ENCODE measurements at places on chromosomes 16 and 17.

GRCh38 chr16:54066451-54067105 lies 220.0 kb downstream of the IRX3 start:
- DNase-seq = no peak
- H3K4me1 ChIP-seq = no peaks in the 10 kb centered on the region
- H3K27ac ChIP-seq = no peak overlapping the region
- no peak overlapping the region for H3K4me3 ChIP-seq

GRCh38 chr17:2453866-2454265 lies 53.0 kb upstream of the MNT start:
- H3K27me3 ChIP-seq = no peaks in the 10 kb centered on the region
- no peaks in the 10 kb centered on the region for H3K36me3 ChIP-seq
- H3K4me1 ChIP-seq = peaks cover 5% of the 10 kb centered on the region
- no peak overlapping the region for H3K27ac ChIP-seq

GRCh38 chr16:87423429-87423828 lies 31.3 kb downstream of the MAP1LC3B start:
- no peak overlapping the region for H3K27ac ChIP-seq
- H3K4me1 ChIP-seq = no peaks in the 10 kb centered on the region
- no peak overlapping the region for H3K4me3 ChIP-seq
- peaks cover 10% of the 10 kb centered on the region for H3K36me3 ChIP-seq

DNA sequence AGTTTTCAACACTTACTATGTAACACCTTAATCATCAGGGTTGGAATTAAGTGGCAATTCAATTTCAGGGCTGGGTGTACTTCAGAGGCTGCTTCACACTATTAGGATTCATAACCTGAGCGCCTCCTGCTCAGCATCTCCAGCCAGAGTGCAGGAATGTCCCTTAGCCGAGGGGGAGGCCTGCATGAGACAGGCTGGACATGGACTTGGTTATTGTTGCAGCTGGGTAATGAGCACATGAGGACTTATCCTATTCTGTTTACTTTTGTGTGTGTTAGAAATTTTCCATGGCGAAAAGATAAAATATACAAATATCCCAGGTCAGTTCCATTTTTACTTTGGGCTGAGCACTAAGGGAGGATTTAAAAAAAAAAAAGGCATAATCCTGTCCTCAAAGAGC lies 10.4 kb downstream of the PMM2 start:
- peaks cover 16% of the 10 kb centered on the region for H3K36me3 ChIP-seq
- H3K27me3 ChIP-seq = no peaks in the 10 kb centered on the region
- H3K4me1 ChIP-seq = no peaks in the 10 kb centered on the region
- no peak for DNase-seq
- H3K4me3 ChIP-seq = no peak overlapping the region

DNA sequence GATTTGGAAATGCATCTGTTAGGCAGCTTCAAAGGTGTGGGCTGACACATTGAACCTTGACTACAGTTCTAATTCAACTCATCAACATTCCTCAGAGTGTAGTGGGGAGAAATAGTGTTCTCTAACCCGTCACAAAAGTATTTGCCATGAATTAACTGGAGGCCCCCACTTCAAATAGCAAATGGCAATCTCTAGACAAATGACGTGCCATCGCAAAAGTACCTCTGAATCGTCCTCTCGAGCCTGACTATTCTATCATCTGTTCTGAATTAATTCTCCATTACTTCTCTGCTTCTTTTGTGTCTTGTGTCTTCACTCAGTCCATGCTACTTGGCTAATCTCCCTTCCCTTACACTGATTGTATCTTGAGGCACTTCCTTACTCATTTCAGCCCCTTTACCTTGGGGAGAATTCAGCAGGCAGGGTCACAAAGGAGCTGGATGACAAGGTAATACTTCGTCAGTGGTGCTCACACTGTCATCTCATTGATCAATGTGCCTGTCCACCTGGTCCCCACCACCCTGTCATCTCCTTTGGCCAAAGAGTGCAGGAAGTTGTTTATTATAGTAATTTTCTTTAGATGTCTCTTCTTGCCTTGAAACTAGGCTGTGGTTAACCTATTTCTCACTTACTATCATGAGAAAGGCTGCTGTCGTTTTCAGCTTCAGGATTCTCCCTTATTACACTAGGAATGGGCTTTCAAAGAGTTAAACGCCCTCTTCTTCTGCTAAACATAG lies 108.4 kb downstream of the SYCE1L start:
- DNase-seq = no peak
- H3K27me3 ChIP-seq = no peaks in the 10 kb centered on the region
- no peaks in the 10 kb centered on the region for H3K4me1 ChIP-seq
- H3K36me3 ChIP-seq = no peaks in the 10 kb centered on the region

DNA sequence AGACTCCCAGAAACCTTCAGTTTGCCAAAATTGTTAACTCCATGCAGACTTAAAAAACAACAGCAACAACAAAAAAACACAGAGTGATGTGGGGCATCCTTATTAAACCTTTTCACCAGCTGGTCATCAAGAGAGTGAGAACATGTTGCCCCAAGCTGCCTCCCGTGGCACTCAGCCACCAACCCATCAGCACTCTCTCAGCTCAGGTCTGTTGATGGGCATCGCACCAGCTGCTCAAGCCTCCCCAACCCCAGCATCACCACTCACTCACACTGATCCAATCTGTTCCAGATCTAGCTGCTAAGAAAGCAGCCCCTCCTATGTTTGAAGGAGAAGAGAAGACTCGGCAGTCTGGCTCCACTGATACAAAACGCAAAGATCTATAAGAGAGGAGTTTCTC lies 46.8 kb downstream of the SLC39A11 start:
- DNase-seq = no peak
- H3K4me1 ChIP-seq = peaks cover 5% of the 10 kb centered on the region
- H3K27ac ChIP-seq = no peak overlapping the region

GRCh38 chr17:50631908-50632571 lies 2.6 kb upstream of the ABCC3 start:
- no peak overlapping the region for H3K4me3 ChIP-seq
- no peak for DNase-seq
- no peaks in the 10 kb centered on the region for H3K36me3 ChIP-seq
- H3K27ac ChIP-seq = no peak overlapping the region
- H3K4me1 ChIP-seq = peaks cover 8% of the 10 kb centered on the region

GRCh38 chr17:7775051-7775450 lies 57.5 kb downstream of the DNAH2 start:
- H3K36me3 ChIP-seq = no peaks in the 10 kb centered on the region
- no peak overlapping the region for H3K27ac ChIP-seq
- no peak for DNase-seq
- peaks cover 4% of the 10 kb centered on the region for H3K4me1 ChIP-seq
- H3K27me3 ChIP-seq = peaks cover 4% of the 10 kb centered on the region

Data from fibroblast of lung (primary cell).